ENCODE measurements at places on chromosomes 5 and 9.

DNA sequence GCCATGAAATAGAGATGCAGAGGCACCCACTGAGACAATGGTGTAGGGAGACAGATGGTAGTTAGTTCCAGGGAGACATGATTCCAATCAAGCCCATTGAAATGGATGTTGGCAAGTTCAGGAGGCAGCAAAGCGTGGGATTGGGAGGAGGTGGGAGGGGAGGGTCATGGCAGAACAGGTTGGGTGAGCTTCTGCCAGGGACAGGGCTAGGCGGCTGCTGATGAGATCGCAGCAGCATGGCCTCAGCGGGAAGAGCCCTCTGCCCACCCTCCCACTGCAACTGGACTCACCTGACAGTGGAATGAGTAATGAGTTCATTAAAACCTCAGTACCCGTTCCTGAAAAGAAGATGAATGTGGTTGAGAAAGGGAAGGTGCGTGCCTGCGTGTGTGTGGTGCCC lies 418.2 kb downstream of the CDK5RAP2 start:
- DNase-seq: no peak

DNA sequence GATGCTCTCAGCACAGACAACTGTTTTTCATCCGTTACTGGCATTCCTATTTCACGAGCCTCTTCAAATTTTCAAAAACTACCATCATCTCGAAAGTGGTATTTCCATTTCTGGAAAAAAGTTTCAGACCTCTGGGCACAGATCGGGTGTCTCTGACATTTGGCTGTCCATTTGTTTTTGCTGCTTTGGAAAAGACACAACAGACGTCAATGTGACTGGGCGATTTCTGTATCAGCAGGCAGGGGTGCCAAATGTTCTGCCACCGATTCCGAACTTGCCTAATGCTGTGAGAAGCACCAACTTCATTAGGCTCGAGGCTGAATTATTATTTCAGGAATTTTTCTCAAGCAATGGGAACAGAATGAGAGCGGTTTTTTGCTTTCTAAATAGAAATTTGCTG lies 105.6 kb downstream of the ARSB start:
- no peak for DNase-seq

DNA sequence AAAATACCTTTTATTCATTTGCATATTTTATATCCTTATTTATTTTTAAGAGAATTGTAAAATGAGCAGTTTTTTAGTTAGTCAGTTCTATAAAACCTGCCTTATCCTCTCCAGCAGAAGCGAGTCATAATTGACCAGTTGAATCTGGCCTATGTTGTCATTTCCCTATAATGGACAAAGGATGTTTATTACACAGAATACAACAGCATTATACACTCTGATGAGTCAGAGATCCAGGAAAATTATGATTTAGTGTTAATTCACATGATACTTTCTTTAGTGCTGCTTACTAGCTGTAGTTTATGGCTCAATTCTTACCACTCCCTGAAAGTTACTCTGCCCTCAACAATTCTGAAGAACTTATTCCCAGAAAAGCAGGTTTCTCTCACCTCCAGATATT lies 26.8 kb upstream of the LURAP1L start:
- no peak for DNase-seq

GRCh38 chr5:171574376-171574775 lies 154.9 kb downstream of the FGF18 start:
- DNase-seq: no peak

GRCh38 chr5:14869668-14870164 lies 1.9 kb downstream of the ANKH start:
- DNase-seq: peak; percentile 9

- no peak for DNase-seq
Observed at GRCh38 chr5:147160902-147161700, 73.7 kb upstream of the STK32A start.

- no peak for DNase-seq
Observed at GRCh38 chr9:22067196-22067595, 58.1 kb upstream of the CDKN2B start.

DNA sequence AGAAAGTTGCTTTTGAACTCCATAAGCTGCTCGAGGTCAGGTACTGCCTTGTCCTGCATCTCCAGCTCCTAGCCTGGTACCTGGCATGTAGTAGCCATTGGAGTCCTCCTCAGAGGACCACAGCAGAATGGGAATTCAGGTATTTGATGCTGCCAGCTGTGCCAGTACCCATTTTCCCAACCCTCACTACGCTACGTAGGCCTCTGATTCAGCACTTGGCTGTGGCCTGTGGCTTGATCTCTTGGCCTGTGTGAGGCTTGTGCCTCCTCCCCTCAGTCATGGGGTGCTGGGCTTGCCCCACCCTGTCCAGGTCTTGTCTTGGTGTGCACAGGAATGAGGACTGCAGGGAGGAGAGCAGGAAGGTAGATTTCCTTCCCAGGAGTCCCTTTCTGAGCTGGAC lies 11.8 kb downstream of the OTULIN start:
- DNase-seq: no peak

- DNase-seq: no peak
Observed at GRCh38 chr5:160679567-160680309, 172.3 kb downstream of the ATP10B start.

DNA sequence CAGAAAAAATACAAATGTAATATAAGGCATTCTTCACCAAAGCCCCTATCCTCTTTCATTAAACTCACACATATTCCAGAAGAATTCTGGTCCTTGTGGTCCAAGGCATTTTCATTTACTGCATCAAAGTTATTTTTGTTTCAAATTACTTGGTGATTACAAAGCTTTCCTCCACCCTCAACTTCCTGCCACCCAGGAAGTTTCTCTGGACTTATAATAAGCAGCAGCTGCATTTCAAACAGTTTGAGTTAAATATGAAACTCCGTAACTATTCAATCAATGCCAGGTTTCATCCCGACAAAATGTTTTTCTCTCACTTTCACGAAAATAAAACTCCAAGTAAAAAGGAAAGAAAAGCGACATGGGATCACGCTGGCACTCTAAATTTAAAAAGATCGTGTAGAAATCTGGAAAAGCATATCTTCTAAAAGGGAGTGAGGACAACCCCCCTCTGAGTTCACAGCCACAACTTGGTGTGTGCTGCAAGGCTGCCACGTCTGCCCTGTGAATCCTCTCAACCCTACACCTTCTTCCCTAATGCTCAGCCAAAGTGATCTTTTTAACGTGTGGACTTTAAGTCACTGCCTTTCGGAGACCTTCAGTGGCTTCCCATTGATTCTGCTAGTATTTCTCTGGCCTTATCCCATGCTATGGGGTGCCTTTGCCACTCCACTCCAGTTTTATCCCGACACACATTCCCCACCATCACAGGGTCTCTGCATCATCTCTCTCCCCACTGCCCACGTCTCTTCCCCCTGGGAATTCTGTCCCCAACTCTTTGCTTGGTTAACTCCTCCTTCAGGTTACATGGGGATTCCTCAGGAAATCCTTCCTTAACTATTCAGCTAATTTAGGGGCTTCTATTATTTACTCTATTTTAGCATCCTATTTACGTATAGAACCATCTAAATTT lies 91.1 kb upstream of the CER1 start:
- DNase-seq: peak; percentile 7

GRCh38 chr9:34980181-34980761 lies 9.3 kb upstream of the DNAJB5 start:
- DNase-seq: no peak

DNA sequence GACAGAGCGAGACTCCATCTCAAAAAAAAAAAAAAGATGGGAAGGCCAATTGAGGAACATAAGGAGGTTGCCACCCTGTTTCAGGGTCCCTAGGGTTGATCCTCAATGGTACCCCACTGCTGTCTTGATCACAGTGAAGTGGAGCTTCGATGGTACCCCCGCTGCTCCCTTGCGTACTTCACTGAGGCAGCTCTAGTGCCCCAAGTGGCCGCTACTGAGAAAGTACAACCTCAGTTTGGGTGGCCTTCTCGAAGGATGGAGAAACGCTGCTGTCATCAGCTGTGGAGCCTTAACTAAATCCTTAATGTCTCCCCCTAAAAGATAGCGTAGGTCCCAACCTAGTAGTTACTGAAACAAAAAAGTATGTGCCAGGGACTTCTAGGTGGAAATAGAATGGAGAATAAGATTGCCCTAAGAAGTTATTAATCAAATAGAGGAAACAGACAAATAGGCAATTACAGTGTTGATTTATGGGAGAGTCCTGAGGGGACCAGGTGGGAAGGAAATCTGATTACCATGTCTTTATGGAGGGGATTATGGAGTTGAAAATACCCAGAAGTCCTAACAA lies 6.3 kb downstream of the TESK1 start:
- peak; percentile 66 for DNase-seq

- no peak for DNase-seq
Observed at GRCh38 chr5:162091336-162091735, 23.8 kb downstream of the GABRG2 start.

DNA sequence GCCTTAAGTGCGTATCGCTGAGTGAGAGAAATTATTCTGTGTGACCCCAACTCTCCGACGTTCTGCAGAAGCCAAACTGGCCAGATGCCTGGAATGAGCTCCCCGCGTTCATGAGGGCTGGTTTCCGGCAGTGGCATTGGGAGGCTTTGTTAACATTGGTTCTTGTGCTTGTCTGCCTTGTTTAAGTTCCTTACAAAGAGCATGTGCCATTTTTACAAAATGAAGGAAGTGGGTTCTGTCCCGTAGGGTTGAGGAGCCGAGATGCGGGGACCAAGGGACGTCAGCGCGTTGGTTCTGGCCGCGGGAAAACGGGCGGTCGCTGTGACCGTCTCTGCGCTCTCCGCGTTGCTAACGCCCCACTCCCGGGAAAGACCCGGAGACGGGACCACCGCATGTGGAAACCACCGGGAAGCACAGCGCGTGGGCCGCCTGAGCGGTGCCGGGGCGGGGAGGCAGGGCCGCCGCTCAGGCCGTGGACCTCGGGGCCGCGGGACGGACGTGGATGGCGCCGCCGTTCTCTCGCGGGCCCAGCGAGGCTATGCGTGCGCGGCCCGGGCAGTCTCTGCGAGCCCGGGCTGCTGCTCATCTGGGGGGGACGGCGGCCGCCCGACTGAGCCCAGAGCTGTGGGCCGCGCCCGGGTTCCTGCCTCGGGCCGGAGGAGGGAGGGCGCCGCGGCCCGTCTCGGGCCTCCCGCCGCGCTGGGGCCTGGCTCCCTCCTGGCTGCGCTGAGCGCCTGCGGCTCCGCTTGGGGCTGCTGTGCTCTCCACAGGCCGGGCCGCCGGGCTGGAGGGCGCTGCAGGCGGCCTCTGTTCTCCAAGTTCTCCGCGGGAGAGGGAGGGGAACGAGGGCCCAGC lies 13.4 kb downstream of the RABL6 start:
- peak; percentile 56 for DNase-seq

GRCh38 chr9:121779381-121780117 lies 128.1 kb downstream of the DAB2IP start:
- DNase-seq: peak; percentile 21

- no peak for DNase-seq
Observed at GRCh38 chr9:15079989-15080388, 169.8 kb upstream of the FREM1 start.

- peak; percentile 92 for DNase-seq
Observed at GRCh38 chr5:36728697-36729543, 122.5 kb downstream of the SLC1A3 start.

DNA sequence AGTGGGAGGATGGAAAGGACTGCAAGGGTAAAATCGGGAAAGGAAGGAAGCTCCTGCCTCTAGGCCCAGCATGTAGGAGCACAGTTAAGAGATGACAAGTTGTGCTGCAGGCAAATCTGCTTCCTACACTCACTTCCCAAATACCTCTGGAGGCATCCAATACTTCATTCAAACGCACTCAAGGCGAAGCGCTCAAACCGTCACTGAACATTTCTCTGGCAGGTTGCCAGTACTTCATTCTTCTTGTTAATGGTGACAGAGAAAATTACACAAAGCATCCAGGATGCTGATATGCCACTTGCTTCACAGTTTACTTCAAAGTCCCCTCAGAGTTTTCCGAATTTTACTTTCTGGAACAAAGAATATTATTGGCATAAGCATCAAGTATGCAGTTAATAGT lies 59.8 kb downstream of the NREP start:
- peak; percentile 95 for DNase-seq

DNA sequence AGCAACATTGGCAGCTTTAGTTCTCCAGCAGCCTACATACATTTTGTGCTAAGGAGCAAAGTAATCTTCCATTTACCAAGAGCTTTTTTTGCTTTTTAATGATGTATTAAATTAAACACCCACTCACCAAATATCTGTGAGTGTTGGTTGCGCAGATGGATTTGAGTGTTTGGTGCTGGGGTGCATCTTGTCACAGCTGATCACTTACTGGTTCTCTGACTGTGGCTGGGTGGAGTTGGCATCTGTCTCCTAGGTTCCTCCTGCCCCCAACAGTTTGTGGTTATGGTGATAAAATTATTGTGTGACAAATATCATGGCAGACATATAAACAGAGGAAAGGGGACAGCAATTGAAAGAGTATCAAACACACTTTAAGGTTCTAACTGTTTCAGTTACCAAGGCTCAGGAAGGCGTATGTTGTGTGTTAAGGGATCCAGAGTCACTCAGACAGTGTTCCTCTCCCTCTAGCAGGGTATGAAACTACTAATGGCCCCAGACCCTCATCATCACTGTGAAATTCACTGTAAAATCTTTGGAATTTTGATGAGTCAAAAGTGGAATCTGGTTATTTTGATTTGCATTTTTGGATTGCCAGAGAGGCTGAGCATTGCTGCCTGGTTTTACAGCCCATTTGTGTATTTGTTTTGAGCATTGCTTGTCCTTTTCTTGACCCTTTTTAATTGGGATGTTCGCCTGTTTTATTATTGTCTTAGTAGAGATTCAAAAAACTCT lies 81.7 kb downstream of the PDE8B start:
- peak; percentile 9 for DNase-seq

DNA sequence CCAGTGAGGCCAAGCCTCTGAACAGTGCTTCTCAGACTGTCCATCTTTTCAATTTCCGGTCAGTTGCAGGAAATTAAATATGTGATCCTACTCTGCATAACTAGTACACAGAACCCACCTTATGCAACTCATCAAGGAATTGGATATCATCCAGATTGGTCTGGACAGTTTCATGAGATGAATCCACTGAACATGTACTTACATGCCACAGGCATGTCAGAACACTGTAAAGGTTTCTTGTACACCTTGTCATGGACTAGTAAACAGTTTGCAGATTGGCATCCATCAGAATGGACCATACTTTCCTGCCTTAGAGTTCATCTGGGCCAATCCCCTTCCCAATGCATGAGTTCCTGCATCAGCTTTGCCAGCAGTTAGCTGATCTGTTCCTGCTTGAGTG lies 30.4 kb downstream of the GARNL3 start:
- DNase-seq: no peak

- DNase-seq: no peak
Observed at GRCh38 chr5:114185274-114185673, 176.6 kb upstream of the KCNN2 start.

GRCh38 chr9:25939126-25939525 lies 260.9 kb upstream of the TUSC1 start:
- no peak for DNase-seq

- DNase-seq: no peak
Observed at GRCh38 chr5:178683783-178684182, 46.7 kb downstream of the ZNF354A start.

DNA sequence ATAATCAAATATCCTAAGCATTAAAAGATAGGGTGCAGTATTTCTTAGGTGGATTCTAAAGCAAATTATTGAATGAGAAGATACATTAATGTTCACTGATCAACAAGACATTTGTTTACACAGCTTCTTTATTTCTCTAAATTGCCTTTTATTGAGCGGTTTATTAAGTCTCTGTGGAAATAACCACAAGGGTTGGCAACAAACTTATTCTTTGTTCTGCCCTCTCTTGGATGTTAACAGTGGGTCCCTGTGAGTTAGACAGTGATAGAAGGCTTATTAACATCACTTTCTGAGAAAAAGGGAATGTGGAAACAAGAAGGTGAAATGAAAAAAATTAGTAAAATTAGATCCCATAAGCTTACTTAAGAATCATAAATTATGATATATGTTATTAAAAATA lies 82.7 kb upstream of the C6 start:
- no peak for DNase-seq
